ENCODE measurements at places on chromosomes 16 and 17.

DNA sequence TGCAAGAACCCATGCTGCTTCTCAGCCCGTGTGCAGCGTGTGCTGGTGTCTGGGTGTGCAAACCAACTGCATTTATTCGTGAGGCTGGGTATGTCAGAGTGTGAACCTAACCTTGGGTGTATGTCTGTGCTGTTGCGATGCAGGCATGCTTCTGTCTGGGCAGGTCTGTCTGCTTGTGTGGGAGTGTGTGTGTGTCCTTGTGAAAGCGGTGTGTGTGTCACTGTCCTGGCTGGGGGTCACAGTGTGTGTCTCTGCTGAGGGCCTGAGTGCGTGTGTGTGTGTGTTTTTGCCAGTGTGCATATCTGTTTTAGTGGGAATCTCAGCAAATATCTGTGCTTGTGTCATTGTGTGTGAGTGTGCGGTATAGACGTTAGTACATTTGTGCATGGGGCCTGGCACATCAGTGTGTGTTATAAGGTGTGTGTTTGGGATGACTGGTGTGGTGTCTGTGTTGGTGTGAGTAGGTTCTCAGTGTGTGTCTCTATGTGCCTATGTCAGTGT, 121.8 kb downstream of the CYLD start:
- no peak for DNase-seq

DNA sequence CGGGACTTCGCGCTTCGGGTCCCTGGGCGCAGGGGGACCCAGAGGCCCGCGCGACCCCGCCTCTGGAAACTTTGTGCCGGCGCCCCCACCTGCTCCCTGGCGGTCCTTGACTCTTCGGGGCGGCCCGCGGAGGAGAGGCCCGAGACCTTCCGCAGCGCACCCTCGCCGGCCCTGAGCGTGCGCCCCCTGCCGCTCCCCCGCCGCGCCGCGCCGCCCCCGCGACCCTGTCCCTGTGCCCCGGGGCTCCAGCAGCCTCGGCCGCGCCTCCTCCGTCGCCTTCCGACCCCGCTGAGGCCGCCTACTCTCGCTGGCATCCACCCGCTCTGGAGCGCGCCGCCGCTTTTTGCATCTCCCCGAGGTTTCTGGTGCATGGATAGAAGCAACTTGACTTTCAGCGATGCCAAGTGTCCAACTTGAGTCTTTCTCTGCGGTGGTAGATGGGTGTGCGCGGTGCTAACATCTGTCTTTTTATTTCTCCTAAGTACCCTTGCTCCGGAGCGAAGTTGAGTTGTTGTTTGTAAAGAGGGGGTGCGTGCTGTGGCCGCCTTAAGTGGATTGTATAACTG, 414 bp downstream of the DUSP14 start:
- DNase-seq = peak; percentile 92

DNA sequence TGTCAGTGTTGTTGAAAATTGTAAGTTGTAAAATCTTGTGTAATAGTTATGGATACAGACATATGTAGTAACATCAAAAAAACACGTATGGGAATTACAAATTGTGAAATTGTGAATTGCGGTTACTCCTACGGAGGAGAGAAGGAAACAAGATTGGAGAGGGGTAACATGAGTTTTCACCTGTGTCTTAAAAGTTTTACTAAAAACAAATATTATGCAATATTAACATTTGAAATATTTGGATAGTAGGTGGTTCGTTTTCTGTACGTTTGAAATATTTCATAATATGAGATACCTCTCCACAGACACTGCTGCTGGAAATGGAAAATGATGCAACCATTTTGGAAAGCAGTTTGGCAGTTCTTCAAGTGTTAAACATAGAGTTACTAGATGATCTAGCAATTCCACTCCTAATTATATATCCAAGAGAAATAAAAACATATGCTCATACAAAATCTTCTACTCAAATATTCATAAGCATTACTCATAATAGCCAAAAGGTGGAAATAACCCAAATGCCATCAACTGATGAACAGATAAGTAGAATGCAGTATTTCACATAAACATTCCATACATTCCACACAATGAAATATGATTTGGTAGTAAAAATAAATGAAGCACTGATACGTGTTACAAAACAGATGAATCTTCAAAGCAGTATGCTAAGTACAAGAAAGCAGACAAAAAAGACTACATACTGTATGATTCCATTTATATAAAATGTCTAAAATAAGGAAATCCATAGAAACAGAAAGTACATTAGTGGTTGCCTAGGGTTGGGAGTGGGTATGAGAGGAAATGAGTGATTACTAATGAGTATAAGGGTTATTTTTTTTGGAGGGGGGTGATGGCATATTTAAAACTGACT, 40.7 kb upstream of the ABCA10 start:
- DNase-seq = no peak

DNA sequence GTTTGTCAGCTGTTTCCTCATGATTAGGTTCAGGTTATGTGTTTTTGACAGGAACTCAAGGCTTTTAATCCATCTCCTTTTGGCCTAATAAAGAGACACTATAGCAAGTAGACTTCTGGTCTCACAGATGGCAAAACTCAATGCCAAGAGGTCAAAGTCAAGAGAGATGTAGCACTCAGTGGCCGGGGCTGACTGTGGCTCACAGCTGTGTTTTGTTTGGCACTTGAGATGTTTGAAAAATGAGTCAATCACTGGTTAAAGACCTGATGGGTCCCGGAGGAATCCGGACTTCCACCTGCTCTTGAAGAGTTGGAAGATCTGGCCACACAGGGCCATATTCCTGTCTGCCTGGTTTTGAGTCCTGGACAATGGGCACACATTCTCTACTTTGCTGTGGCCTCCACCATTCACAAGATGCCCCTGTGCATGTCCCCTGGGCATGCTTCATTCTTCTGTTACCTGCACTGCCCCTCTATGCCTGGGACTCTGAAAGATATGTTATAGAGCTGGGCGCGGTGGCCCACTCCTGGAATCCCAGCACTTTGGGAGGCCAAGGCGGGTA, 210.3 kb downstream of the SNX29 start:
- no peak for DNase-seq

DNA sequence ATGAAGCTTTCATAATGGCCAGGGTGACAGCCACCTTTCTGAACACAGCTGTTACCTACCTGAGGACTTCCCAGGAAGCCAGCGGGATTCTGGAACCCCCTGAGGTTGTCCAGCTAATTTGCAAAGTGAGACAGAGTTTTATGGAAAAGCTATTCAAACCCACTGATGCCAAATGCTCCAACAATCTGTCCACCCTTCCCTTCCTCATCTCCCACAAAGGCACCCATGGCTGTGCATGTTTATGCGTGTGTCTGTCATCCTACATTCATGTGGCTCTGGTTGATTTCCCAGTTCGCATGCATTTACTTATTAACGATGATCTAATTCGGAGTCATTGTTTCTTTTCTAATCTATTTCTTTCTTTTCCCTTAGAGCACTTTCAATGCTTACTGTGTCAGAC, 217.1 kb downstream of the SLC39A11 start:
- no peak for DNase-seq

DNA sequence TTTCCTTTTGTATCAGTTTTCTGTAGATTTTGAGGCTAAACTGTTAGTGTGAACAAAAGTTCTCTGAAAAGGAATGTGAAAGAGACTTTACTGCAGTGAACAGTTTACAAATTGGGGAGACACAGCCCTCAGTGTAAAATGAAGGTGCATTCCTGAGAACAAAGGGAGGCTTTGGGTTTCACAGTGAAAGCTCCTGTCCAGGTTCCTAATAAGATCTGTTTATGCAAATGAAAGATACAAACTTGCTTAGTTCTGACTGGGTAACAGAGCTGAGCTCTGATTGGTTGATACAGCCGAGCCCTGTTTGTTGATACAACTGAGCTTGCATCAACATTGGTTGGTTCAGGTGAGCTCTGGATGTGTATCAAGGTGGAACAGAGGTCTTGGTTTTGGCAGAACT, 8.3 kb upstream of the CDRT15 start:
- no peak for DNase-seq

DNA sequence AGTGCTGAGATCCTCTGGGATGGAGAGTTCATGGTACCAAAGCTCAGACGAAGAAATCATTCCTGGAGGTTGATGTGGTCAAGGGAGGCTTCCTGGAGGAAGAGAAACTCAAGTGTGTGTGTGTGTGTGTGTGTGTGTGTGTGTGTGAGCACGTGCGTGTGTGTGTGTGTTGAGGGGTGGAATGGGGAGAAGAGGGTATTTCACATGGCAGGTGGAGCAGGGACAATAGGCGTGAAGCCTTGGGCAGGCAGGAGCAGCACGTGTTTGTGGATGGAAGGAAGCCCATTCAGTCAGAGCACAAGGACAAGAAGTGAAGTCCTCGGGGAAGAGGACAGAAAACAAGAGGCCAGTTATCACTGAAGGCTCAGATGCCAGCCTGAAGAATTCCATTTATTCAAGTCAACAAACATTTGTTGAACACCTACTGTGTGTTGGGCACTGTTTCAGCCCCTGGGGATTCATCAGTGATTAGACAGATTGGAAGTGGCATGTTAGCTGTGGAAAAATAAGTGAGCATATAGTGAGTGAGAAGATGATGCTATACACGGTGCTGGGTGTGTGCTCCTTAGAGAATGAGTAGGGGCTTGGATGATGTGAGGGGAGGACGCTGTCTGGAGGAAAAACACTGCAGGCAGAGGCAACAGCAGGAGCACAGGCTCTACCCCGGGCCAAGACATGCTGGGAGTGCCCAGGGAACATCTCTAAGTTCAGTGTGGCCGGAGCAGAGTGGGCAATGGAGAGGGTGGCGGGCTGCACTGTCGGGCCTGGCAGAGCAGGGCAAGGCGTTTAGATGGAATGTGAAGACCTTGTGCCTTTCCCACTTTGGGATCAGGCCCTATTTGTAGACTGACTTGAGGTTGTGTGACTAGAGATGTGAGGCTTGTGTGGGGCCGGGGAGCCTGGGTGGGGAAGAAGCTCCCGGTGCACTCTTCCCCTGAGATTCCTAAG, 267.1 kb downstream of the CBLN1 start:
- DNase-seq = peak; percentile 63

DNA sequence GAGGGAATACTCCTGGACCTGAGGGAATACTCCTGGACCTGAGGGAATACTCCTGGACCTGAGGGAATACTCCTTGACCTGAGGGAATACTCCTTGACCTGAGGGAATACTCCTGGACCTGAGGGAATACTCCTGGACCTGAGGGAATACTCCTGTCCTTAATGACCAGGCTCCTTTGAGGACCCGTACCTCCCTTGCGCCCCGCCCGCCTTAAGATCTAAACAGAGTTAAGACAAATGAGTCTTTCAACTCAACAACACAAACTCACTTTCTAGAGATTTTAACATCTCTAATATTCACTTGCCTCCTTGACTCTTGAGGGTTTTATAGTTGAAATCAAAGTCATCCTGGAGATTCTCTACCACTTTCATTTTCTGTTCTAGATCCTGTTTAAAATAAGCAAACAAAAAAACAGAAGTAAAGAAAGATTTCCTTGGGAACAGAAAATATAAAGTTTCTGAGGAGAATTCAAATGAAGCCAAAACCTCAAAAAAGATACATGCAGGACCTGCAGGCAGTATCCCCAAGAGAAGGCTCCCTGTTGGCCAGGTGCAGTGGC, 49.7 kb downstream of the STAT3 start:
- DNase-seq = no peak

- DNase-seq = no peak
Observed at GRCh38 chr17:27343294-27343693, 49.4 kb downstream of the WSB1 start.

DNA sequence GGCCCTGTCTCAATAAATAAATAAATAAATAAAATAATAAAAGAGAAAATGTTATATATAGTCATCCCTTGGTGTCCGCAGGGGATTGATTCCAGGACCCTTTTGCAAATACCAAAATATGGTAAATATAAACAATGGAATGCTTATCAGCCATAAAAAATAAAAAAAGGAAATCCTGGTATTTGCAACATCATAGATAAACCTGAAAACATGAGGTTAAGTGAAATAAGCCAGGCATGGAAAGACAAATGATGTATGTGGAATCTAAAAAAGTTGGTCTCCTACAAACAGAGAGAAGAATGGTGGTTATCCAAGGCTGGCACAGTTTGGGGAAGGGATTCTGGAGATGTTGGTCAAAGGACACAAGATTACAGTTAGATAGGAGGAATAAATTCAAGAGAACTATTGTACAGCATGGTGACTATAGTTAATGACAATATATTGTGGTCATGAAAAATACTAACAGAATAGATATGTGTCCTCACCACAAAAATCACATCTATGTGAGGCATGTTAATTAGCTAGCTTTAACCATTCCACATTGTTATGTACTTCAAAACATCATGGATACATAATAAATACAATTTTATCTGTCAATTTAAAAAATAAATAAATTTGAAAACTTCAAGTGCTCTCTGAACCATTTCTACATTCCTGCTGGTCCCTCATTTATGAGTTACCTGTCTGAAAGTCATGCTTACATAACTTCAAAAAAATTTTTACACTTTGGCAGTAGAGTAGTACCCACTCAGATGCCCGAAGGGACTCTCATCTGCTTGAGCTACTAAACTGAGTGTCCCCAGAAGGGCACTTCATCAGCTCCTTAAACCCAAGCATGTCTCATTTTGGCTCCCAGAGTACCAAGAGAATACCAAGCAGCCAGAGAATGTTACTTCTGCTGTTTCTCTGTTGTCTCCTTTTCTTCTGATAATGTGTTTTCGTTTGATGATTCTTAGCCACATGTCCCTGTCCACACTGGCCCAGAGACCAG, 26.6 kb downstream of the N4BP1 start:
- DNase-seq = no peak

DNA sequence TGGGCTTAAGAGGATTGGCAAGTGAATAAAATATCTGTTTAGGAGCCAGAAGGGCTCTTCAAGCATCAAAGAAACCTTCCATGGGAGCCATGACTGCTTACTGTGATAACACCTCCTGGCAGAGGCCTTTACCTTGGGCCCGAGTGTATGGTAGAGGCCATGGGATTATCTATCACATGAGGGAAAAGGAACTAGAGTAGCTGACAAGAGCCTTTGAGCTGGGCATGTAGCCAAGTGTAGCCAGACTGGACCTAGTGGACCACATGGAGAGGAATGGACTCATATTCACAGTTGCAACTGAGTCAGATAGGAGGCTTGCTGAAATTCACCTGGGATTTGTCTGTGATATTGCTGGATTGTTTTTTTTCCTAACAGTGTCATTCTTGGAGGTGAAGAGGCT, 276.0 kb upstream of the ZFHX3 start:
- no peak for DNase-seq

Measured in osteocyte (in vitro differentiated cells).